Stimulated activated CD4-positive, alpha-beta T cell treated with anti-CD3 and anti-CD28 coated beads, Interleukin-4, amount 100 ng/mL, for 1 hour (primary cell): ENCODE measurements at places on chromosomes 6 and 20.

- DNase-seq: no peak
These were observed 128.5 kb downstream of the TPBG start for GRCh38 chr6:82492134-82492533.

DNA sequence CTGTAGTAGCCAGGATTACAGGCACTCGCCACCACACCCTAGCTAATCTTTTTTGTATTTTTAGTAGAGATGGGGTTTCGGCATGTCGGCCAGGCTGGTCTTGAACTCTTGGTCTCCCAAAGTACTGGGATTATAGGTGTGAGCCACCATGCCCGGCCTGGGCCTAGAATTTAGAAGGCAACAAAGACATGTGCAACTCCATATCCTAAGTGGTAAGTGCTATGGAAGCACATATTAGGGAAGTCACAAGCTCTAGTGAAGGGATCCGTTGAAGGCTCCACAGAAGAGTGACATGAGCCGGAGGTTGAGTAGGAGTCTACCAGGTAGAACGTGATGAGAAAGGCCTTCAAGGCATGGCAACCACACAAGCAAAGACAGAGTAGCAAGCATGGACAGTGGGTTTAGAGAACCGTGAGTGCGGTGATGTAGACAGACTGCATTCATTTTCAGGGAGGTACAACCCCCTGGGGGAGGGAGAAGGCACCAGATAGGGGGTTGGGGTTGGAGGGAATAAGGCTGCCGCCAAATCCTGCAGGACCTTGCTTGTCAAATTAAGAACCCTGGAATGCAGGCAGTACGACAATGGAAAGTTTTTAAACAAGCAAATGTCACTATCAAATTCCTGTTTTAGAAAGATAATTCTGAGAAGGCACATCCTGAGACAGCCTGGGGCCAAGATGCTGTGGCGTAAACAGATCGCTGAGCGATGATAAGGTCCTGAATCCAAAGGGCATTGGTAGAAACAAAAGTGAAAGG is 50.2 kb downstream of the ARHGAP18 start:
- DNase-seq: no peak

DNA sequence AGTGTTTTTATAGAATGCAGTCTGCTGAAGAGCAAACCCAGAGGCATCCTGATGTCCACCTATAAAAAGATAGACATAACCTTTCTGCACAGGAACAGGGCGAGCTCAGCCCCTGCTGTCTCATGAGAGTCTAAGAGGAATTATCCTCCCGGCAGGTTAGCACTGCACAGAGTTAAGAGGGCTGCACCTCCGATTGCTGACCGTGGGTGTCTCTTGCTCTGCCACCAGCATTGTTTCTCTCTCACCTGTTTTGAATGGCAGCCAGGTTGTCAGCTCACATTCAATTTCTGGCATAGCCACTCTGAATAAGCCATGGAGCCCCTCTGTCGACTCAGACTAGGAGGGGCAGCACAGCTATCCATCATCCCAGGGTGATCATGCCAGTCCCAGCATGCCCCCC is 211.2 kb downstream of the PHACTR1 start:
- no peak for DNase-seq

DNA sequence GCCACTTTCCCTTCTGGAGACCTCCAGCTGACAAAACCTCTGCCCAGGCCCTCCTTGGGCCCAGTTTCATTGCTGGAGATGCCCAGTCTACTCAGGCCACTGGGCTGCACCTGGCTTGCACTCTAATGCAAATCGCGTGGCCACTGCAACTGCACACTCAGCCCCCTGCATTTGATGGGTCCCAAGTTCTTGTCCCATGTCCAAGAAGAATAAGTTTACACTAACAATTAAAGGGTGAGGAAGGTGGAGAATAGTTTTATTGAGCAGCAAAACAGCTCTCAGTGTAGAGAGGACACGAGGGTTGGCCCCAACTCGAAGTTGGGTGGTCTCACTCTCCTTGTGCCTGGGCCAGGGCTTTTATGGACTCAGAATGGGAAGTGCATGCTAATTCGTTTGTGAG is 31.9 kb upstream of the THEMIS start:
- DNase-seq: no peak

DNA sequence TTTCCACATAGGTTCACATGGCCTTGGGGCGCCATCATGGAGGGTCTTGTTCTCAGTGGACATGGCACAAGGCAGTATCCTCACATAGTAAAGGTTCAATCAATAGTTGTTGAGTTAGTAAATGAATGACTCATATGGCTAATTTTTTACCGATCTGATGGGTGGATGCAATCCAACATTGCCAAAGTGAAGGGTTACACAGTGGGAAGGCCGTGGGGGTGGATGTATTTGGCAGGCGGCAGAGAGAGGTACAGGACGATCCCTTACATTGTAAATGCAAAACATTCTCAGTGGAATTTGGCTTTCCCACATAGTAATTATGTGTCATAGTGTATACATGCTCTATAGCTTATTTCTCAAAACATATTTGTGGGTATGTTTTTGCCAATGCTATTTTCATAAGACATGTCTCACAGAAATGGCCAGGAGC is 21.0 kb upstream of the PDE7B start:
- no peak for DNase-seq

- peak; percentile 43 for DNase-seq
These were observed 44.8 kb downstream of the STK4 start for GRCh38 chr20:45011108-45011526.

GRCh38 chr20:1125277-1125676 is 6.9 kb downstream of the PSMF1 start:
- no peak for DNase-seq

DNA sequence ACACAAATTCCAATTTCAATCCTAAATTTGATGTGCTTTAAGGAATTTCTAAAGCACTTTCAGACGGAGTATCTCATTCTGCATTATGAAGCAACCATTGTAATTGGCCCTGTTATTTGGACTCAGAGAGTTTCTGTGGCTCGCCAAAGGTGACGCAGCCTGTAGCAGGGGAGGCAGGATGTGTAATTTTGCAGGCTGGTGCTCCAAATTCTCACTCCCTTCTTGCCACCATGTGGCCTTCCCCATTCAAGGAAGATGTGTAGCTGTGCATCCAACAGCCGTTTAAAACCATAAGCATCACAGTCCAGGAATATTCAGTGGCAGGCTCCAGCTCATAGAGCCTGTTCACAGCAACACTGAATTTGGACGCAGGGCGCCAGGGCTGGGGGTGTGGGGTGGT is 45.8 kb downstream of the AGPAT4 start:
- no peak for DNase-seq

DNA sequence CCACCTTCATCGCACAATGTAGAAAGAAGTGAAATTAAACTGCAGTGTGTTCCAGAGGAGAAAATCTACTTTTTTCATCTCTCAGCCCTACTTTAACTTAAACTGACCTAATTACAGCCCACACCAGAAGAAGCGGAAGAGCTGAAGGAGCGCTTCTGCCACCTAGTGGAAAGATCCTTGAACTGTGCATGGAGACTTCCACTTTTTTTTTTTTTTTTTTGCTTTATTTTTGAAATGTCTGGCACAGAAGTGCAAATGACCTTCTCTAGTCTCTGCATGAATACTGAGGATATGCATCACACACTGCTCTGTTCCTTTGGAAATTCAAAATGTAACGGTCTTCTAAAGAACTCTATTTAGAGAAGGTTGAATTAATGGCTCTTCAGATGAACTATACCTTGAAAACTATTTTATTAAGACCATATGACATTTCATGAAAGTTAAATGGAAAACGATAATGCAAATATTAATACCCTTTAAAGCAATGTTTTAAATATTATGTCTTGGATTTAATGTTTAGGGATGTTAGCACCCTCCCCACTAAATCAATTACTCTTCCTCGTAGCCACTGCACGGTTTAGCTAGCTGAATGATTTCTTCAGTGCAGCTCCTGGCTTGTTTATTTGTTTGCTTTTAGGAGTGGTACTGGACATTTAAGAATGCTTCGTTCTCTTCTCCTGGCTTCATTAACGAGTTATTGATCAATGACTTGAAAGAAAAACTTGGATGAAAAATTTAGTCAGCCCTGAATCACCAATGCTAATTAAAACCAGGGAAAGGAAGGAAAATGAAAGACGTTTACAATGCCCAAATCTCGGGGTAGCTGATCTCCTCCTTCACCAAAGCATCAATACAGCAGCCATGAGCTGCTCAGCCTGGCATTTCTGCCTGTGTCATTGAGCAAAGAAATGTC is 569.6 kb upstream of the GJE1 start:
- DNase-seq: peak; percentile 43

DNA sequence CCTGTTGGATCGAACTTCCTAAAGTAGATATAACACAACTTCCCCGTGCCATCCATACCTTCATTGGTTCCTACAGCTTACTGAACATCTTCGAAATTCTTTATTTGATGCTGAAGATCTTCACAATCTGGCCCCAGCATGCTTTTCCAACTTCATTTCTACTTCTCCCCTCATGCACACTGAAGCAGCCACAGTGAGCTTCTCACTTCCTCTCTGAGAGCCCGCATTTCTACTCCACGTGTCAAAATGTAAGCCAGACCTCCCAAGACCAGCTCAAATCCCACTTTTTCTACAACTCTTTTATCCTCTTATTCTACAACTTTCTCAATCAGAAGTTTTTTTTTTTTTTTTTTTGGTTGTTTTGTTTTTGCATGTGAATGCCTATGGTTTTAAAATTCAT is 254.7 kb downstream of the GMPR start:
- DNase-seq: no peak

- no peak for DNase-seq
These were observed 98.8 kb downstream of the EPB41L2 start for GRCh38 chr6:130964289-130964688.

- no peak for DNase-seq
These were observed 93.1 kb upstream of the HEY2 start for GRCh38 chr6:125656287-125656870.

DNA sequence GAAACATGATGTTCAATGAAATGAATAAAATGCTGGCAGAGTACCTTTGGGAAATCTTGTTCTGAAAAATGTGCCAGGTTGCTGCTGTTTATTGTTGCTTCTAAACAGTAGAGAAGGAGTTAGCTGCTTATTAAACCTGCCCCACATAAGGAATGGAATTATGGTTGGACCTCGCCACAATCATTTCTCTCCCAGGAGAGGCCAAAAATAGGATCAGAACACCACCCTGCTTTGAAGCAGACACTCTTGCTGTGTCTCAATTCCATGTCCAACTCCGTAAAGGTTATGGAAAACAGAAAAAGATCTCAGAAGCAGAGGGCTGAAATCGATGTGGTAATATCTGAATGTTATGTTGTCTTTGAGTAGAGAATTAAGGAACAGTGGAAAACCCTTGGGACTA is 27.9 kb downstream of the AFG1L start:
- no peak for DNase-seq

DNA sequence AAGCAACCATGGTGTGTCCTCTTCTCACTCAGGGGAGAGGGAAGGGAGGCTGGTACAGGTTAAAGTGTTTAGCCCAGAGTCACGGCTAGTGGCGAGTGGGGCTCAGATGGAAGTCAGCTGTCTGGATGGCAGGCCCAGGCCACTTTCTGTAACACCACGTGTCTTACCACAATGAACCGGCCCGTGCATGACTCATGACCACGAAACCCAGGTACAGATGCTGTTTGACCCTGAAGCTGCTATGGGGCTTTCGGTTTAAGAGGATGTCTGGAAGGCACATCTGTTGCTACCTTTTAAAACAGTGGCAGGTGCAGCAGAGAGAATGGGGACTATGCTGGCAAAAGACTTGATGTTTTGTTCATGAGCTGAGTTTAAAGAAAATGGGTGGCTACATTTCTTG is 36.5 kb upstream of the MPC1 start:
- DNase-seq: peak; percentile 41

GRCh38 chr6:93902517-93902916 is 483.2 kb upstream of the EPHA7 start:
- DNase-seq: no peak

- no peak for DNase-seq
These were observed 280.0 kb downstream of the SOX4 start for GRCh38 chr6:21873562-21873961.

- no peak for DNase-seq
These were observed 941 bp downstream of the SLC17A4 start for GRCh38 chr6:25755483-25755882.

- no peak for DNase-seq
These were observed 137.7 kb downstream of the BACH2 start for GRCh38 chr6:90158936-90159335.

DNA sequence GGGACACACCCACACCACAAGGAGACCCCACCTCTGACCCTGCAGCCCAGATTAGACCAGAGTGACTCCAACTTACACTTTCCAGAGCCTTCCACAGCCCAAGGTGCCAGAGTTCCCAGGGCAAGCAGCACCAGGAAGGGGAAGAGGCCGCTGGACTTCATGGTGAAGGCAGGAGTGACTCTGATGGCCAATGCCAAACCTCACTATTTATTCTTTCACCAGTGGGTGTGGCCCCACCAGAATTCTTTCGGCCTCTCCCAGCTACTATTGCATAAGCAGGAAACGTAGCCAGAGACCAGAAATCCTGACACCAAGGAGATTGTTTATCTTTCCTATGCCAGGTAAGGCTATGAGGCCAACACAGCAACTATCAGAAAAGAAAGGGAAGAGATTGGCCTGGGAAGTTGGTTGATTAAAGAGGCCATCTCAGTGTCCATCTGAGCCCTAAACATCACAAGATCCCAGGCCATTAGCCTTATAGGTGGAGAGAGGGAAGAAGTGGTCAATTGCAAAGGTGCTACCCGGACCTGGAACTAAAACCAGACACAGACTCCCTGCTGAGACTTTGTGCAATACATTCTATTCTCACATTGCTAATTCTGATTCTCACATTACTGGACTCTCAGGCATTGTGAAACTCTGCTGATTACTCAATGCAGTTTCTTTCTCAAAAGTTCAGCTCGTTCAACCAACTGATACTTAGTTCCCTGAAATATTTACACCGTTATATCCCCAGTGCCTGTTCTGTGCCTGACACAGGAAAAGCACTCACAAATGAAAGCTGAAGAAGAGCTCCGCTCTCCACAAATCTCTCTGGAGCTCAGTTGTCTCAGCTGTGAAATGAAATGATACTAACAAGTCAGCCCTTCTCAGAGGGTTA is at the start of gene SLPI:
Gene SLPI (minus strand): TSS at position 182 of the 880 bp plus-strand sequence. CDS start 21 bp downstream, at position 161.
- no peak for DNase-seq

GRCh38 chr20:53611449-53611894 is 17.8 kb upstream of the ZNF217 start:
- no peak for DNase-seq

- DNase-seq: no peak
These were observed 41.6 kb upstream of the FOXP4 start for GRCh38 chr6:41504466-41505121.

- no peak for DNase-seq
These were observed 138.1 kb downstream of the CD164 start for GRCh38 chr6:109243863-109244825.

- DNase-seq: no peak
These were observed 135.5 kb downstream of the MYLK4 start for GRCh38 chr6:2615251-2615650.

DNA sequence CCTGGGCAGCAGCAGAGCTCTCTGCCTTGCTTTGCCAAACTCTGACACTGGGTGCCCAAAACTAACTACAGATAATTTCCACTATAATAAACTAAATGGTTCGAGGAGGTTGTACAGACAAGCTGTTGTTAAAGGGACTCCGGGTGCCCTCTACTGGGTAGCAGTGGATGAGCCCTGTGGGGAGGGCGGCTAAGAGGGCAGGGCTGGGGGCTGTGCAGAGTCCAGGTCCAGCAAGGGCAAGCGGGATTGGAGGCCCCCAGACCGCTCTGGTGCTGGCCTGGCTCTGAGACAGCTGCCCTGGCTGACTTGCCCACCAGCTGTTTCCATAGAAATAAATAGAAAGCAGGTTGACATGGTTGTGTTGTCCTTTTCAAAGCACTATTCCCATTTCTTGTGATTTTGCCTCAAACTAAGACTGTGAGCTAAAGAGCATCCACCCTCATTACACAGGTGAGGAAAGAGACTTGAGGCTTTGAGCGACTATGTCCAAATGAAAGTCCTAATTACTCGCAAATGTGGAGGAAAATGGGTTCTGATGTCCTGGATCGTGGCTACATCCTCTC is 167.6 kb upstream of the CST7 start:
- DNase-seq: no peak
